ENCODE measurements at places on chromosomes 5 and 9. TPM values are rescaled to one million over a fixed set of nuclear protein-coding genes. Genes with fewer than 3 reads are reported as not detected.

DNA sequence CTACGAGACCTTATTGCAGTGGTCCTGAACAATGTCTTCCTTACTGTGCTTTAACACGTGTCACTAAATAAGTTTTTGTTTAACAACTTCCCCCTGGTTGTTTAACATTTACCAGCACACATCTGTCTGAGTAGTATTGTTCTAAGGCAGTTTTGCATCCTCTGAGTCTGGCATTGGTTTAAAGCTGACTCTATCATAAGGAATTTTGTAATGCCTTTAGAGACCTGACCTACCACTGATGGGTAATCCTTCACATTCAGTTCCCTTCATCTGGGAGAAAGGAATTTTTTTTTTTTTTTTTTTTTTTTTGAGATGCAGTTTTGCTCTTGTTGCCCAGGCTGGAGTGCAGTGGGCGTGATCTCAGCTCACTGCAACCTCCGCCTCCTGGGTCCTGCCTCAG is 20.0 kb upstream of the PCAT7 start:
- DNase-seq, result no peak

GRCh38 chr5:175789670-175790069 is 81.7 kb upstream of the CPLX2 start:
- DNase-seq, result no peak

DNA sequence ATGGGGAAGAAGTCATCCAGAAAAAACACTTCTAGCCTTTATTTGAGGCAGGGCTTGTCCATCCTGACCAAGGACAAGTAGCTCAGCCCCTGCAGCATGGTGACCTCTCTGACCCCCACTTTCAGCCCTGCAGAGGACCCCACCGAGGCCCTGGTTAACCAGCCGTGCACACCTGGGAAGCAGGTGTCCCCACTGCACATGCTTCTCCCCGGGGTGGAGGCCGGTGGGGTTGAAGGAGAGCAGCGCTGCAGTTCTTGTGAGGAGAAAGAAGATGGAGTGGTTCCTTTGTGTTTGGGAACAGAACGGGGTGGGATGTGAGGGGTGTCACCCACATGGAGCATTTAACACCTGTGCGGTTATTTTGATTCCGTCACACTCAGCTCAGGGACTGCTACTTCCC is 21.1 kb upstream of the ZBTB34 start:
- no peak for DNase-seq

GRCh38 chr5:142866563-142867275 is 96.5 kb downstream of the ARHGAP26 start:
- peak; percentile 68 for DNase-seq

DNA sequence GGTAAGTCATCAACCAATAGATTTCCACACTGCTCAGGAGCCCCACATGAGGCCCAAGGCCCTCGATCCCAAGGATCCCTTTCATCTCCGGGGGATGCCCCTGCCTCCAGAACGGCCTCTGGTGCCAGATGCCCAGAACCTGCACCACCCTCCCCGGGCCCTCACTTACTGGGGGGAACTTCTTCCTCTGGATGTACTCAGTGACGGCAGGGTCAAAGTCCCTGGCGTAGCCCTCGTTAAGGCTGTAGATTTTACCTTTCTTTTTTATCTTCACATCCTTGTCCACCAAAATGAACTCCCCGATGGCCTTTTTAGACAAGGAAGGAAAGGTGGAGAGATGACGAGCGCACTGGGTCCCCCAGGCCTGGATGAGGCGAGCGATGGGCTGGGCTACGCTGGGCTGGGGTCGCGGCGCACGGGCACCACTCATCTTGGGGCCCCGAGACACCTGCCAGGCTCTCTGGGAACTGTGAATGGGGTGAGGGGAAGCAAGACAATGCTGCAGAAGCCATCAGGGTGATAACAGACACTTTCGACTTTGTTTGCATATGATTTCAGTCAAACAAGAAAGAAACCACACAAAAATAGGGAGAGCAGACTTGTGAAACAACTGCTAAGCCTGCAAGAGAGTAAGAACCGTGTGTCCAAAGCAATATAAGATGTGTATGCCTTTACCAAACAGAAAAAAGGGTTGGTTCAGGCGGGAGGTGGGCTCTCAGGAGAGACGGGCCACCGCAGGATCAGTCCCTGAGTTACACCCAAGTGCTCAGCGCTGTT is 13.2 kb upstream of the FBP2 start:
- DNase-seq, result no peak

- DNase-seq, result no peak
Measured at GRCh38 chr9:121935739-121936138, 157.4 kb downstream of the TTLL11 start.

GRCh38 chr5:101047181-101047580 is 144.1 kb upstream of the ST8SIA4 start:
- no peak for DNase-seq

- DNase-seq, result peak; percentile 67
Measured at GRCh38 chr5:145811834-145812625, 23.1 kb downstream of the PRELID2 start.

DNA sequence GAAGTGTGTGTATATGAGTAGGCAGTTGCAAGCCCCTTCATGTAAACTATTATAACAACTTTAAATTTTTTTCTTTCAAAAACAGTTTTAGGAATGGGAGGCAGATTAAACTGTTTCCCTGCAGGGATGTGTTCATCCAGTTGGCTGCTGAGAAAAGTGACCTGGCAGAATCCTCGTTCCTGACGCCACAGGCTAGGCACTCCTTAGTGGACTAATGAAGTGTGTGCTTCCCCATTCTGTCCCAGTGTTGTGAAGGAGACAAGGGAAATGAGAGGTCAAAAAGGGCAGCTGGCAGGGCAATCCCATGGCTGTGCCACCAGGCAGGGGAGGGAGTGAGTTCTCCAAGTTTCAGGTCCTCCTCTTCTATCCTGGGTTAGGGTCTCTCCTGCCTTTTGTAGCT is 59.8 kb downstream of the FOXD1 start:
- DNase-seq, result no peak

- no peak for DNase-seq
Measured at GRCh38 chr9:98168153-98168780, 24.2 kb downstream of the CORO2A start.

DNA sequence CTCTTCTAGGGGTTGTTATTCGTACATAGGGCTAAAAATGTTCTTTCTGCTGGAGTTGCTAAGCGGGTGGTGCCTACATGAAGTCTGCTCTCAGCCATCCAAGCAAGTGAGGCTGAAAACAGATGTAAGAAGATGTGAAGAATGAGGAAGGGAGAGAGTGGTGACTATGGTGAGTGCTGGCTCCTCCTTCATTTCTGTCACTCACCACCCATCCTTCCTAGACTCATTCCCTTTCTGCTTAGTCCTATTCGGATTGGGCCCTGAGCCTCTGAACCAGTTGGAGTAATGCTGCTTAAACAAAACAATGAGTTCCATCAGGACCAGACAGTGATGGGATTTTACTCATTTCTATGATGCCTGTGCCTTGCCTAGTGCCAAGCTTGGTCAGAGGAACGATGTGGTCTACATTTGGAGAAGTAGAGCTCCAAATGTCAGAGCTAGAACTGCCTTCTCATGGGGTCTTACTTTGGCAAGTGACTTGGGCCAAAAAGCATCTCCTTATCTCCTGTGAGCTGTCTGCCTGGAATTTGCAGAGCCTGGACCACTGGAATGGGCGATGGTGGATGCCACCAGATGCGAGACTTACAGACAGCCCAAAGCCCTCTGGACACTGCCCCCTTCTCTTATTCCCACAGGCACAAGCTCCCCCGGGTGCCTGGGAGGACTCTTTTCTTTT is 192.9 kb downstream of the FBXL7 start:
- no peak for DNase-seq

BAG1 gene
- 40.4 TPM for total RNA-seq

SPAG8 gene
- total RNA-seq, result 1.4 TPM

RBM18 gene
- 15.3 TPM for total RNA-seq

SLC27A6 gene
- not detected for total RNA-seq

DOCK8 gene
- not detected for total RNA-seq

All from LHCN-M2 (cell line).